Sciatic nerve (tissue), 2 donors: ENCODE measurements at places on chromosomes 2 and 18.

DNA sequence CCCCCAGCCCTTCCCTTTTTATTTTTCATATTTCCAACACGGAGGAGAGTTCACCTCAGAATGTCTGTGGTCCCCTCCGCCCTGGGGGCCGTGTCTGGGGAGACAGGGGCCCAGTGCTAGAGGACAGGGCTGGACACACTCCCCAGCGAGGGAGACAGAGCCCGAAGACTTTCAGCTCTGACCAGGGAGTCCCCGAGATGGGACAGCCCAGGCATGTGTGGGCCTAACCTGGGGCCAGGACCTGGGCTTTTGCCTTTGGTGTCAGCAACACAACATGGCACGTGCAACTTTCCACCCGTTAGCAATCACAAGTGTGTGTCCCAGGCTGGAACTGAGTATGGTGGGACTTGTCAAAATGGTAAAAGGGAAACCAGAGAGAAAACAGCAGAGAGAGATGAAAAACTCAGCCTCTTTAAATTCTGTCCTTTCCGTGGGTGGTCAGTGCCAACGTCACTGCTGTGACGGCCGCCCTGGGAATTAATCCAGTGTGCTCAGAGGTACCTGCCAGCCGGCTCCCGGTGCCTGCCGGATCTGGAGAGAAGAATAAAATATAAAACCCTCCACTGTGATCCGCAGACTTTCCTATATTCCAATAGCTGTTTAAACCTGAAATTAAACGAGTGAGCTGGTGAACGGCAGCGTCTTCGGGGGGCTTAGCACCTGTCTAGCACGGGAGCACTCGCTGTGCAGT lies 245.8 kb downstream of the EIPR1 start:
- DNase-seq: peak; percentile 19

GRCh38 chr18:69951182-69951581 lies 3.5 kb upstream of the CD226 start:
- DNase-seq: no peak

DNA sequence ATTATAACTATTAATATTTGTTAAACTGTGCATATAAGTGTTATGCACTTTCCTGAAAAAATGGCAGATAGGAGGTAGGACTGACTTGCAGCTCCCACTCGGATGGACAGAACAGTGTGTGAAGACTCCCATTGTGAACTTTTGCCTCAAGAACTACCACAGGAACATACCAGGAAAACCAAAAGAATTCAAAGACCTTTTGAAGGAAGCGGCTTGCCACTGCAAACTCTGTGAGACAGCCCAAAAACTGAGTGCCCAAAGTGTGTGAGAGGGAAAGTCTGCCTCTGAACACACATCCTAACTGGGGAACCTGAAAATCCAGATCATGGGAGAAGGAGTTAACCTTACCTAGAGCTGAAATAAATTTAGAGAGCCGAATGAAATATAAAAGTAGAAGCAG lies 171.0 kb downstream of the ZBTB7C start:
- DNase-seq: no peak

DNA sequence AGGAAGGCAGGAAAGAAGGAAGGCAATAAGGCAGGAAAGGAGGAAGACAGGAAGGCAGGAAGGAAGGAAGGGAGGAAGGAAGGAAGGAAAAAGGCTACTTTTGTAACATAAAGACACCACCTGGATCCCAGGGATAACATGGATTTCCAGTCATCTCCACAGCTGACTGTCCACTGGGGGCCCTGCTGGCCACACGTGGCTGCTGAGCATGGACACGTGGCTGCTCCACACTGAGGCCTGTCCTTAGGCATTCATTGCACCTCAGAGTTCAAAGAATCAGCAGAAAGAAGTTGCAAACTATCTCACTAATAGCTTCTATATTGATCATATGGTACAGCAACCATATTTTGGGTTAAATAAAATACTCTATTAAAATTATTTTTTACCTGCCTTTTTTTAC lies 130.2 kb upstream of the SALL3 start:
- no peak for DNase-seq
